ENCODE measurements at places on chromosomes 5 and 9.

DNA sequence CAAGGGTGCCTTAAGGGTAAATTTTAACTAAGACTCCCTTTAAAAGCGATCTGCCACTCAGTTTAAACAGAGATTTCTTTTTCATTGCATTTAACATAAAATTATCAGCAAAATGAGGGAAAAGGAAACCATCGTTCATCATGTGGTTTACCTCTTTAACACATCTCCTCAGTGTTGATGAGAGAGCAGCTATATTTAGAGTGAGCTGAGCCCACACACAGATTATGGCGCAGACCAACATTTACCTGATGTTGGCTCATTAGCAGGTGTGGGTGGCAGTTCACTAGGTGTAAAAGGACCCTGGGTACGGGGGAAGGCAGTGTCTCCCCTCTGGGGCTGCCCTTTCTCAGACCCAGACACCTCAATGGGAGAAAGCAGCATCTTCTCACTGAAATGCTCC lies 149.8 kb downstream of the ENTREP1 start:
- no peak for DNase-seq

DNA sequence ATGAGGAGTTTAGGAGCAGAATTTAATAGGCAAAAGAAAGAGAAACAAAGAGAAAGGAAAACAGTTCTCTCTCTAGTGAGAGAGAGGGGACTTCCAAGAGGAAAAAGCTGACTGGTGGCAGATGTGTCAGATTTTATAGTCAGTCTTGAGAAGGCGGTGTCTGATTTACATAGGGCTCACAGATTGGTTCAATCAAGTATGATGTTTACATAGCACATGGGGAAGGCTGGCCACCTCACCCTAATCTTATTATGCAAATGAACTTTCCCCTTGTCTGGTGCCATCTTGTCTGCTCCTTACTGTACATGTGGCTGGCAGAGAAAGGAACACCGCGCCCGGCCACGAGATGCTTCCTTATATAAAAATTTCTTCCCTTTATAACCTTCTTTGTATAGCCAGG lies 24.7 kb downstream of the UNC13B start:
- no peak for DNase-seq

- DNase-seq = no peak
These were observed 45.3 kb downstream of the ERBIN start for GRCh38 chr5:65971643-65972042.

- no peak for DNase-seq
These were observed 731.6 kb downstream of the DNAH5 start for GRCh38 chr5:13212886-13213285.

GRCh38 chr5:143567583-143568504 lies 164.4 kb upstream of the NR3C1 start:
- no peak for DNase-seq

DNA sequence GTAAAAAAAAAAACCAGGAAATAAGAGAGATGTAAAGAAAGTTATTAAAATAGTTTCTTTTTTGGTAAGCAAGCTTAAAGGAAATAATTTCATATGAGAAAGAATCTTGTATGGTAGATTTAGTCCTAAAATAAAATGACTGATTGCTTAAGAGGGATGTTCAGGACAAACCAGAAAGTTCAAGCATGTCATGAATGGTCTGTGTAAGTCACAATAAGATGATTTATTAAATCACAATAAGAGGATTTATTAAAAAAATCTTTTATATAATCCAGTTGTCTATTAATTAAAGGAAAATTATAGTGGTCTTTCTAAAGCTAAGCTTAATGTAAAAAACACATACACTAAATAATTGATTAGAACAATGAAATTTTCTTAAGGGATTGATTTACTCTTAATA lies 91.8 kb upstream of the OR13F1 start:
- no peak for DNase-seq

DNA sequence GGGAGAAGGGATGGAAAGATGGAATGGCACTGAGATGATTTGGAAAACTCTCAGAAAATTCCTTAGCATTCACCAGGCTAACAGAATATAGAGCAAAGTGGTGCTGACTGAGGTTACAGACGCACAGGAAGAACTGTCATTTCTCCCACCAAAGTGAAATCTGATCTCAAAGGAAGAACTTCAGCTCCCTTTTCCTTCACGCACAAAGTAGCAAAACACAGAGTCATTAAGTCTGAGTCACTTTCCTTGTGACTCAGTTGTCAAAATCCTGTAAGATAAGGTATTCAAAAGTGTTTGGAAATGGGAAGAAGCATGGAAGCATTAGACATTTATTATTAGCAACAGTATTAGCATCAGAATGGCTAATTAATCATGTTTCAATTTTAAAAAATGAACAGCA lies 11.7 kb downstream of the MPDZ start:
- DNase-seq = no peak

GRCh38 chr5:109597893-109598292 lies 91.8 kb upstream of the MAN2A1 start:
- DNase-seq = no peak

DNA sequence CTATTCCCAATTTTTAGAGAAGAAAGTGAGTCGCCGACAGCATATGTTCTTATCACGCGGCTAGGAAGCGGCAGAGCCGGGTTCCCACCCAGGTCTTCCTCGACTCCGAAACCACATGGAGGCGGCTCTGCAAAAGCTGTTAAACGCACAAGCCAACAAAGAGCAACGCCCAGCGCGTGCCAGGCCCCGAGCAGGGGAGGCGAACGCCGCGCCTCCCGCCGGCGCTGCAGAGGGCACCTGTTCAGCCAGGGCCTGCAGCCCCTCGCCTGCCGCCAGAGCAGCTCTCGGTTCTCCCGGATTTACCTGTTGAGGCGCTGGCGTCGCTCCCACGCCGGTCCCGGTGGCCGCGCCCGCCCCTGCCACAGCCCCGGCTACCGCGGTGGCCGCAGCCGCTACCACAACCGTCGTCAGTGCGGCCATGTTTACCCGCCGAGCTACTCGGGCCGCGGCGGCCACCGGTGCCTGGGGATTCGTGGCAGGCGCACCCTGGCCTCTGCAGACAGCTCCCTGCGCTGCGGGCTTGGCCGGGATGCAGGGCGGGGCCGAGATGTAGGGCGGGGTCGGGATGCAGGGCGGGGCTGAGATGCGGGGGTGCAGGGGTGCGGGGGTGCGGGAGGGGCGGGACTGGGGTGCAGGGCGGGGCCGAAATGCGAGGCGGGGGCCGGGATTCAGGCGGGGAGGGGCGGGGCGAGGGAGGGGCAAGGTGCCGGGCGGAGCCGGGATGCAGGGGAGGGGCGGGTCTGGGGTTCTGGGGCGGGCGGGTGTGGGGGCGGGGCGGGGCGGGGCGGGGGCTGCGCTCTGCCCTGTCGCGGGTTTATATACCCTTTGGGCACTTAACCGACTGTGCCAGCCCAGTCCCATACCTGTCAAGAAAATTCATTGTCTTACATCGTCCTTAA lies at the start of gene CCDC112:
Gene CCDC112 (minus strand): TSS at position 531 of the 899 bp plus-strand sequence. CDS start 111 bp downstream, at position 420.
- peak; percentile 81 for DNase-seq

DNA sequence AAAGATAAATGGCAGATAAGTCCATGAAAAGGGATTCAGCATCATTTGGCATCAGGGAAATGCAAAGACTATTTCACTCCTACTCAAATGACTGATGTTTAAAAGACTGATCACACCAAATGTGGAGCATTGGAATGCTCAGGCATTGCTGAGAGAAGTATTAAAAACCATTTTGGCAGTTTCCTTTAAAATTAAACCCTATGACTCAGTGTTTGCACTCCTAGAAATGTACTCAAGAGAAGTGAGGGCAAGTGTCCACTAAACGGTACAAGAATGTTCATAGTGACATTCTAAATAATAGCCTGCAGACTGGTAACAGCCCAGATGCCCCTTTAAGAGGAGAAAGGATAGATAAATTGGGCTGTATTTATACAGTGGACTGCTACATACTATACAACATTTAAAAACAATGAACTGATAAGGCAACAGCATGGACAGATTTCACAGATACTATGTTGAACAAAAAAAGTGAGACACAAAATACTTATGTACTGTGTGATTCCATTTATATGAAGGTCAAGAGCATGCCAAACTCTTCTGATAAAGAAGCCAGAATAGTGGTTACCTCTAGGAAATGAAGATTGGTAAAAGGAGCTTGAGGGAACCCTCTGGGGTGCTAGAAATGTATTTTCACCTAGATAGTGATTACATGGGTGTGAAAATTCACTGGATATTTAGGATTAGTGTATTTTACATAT lies 24.6 kb downstream of the APC start:
- DNase-seq = no peak

DNA sequence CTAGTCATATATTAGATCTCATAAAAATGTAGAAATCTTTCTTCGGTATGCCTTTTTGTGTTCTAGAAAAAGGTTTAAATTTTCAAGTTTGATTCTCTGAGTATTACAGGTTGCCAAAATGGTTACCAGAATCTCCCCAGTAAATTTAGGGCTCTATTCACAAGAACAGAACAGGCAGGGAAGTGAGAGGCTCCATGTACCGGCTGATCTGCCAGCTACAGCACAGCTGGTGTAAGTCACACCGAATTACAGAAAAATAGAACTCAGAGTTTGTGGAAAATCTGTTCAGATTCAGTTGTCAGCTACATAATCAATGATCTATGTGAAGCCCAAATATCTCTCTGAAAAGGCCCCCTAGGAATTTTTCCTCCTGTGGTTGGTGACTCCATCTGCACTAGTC lies 10.5 kb downstream of the FAM81B start:
- DNase-seq = no peak

- no peak for DNase-seq
These were observed 52.4 kb downstream of the HMGCR start for GRCh38 chr5:75389430-75389829.

DNA sequence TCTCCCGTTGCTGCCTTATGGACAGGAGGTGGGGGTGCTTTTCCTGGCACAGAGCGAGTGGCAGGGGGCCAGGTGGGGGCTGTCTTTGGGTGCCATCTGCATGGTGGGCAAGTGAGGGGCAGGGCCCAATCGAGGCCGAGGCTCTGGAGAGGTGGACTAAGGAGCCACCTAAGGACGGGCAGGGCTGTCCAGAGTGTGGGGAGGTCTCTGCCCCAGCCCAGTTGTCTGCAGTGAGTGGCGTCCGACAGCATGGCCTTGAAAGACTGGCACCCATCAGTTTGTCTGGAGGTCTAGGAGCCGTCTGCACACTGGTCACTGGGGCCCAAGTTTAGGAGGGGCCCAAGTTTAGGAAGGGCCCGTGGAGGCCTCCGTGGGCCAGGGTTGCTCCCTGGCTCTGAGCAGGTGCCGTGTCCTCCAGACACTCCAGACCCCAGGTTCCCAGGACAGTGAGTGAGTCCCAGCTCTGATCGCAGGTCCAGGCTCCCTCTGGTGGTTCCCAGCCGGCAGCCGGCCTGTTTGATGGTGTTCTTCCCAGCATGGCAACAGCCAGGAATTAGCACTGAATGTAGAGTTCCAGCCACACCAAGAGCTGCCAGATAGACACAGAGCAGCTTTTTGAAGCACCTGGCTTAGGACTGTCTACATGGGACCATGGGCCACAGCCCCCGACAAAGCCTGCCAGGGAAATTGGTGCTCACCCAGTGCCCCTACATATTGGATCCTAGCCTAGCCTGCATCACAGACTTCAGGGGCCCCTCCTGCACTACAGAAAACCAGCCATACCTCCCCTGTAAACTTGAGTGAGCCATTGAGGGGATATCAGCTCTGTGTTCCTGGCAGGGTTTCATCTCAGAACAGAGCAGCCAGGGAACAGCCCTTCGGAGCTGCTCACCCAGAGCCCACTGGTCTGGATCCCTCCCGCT lies 120.9 kb downstream of the WNK2 start:
- DNase-seq = no peak

DNA sequence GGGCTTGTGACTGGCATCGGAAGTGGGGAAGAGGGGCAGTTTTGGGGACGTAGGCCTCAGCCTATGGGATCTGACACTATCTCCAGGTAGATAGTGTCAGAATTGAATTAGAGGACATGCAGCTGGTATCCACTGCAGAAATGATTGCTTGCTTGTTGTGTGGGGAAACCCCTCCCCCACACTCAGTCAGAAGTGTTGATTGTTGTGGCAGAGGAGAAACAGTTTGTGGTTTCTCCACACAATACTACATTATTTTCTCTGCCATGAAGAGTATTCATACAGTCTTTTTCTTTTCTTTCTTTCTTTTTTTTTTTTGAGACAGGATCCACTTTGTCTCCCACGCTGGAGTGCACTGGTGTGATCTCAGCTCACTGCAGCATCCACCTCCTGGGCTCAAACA lies 113.9 kb downstream of the ARRDC3 start:
- no peak for DNase-seq

GRCh38 chr9:130467316-130467715 lies 22.6 kb downstream of the ASS1 start:
- DNase-seq = no peak

DNA sequence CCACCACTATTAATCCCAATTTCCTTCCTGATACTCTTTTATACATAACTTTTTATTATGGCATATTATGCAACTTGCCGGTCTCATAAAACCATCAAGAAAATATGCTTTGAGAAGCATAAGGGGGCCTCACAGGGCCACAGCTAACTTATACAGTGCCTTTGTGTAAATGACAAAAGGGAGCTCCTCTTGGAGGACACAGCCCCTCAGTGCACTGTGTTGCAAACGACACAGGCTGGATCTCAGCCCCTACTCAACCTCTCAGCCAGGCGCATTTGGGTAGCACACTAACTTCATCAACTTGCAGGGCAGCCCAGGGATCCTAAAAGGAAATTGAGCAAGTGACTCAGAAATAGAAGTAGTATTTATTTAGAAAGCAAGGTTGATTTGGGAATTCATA lies 35.4 kb downstream of the RIGI start:
- no peak for DNase-seq

- no peak for DNase-seq
These were observed 175.0 kb downstream of the MACROH2A1 start for GRCh38 chr5:135223891-135224625.

- DNase-seq = no peak
These were observed 107.0 kb upstream of the SMIM23 start for GRCh38 chr5:171678646-171679045.

DNA sequence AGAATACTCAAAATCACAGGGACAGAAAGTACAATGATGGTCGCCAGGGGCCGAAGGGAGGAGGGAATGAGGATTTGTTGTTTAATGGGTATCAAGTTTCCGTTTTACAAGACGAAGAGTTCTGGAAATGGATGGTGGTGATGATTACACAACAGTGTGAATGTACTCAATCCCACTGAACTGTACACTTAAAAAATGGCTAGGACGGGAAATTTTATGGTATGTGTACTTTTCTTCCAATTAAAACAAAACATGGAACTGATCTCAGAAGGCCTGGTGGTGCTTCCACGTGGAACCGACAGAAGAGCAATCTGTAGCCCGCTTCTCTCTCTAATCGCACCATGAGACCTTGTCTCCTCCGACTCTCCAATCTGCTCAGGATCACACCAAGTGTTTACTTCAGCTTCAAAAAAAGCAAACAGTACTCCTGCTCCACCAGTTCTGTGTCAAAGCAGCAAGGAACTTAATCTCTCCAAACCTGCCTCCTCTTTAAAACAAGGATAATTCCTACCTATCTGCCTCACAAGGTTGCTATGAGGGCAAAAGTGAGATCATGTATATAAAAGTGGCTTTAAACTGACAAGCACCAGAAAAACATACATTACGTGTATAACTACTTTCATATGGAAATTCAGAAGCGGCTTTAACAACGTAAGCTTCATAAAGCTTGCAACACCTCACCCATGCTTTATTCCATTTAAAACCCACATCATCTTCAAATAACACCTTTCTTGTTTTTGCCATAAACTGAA lies 2.1 kb downstream of the ECPAS start:
- no peak for DNase-seq
